ENCODE measurements at places on chromosomes 12 and 14.

GRCh38 chr12:118052324-118053070 lies 8.5 kb downstream of the WSB2 start:
- DNase-seq, result no peak

DNA sequence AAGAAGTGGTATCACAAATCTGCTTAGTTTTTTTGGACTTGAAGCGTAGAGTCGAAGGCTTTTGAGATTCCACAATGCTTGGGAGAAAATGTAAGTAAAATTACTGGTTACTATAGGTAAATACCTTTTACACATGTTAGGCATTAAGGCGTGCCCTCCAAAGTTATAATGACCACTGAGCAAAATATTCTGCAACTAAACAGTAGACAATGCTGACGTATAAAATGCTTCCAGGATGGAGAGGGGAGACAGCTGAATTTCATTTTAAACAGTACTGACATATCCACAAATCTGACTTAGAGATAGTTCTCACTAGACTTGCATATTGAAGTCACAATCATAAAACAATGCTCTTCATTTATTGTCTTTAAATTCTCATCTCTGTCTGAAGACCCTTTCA lies 144.5 kb upstream of the DCN start:
- DNase-seq, result no peak

DNA sequence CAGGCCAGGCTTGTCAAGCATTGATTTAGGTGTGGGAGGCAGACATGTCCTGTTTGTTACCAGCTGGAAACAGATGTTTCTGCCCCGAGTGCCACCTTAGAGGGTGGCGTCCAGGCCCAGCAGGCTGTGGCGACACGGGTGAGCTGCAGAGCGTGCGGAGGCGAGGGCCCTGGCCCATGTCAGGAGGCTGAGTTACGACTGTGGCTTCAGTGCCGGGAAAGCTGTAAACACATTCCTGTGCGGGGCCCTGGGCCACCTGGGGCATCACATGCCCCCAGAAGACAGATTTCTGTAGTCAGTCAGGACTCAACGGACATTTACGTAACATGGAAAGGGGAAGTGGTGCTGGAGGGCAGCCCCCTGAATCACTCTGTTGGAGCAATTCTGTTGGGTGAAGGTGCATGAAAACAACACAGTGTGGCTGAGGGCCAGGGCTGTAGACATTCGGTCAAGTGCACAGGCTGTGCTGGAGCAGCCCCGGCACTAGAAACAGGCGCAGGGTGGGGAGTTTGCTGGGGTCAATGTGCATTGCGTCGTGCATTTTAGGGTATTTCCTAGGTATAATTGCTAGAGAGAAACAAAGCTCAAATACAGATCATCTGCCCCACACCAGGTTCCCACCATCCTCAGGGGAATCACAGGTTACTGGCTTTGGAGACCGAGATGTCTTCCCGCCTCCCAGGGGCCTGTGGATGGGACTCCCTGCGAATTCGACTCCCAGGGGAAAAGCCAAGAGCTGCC lies 291.8 kb downstream of the TMEM121 start:
- DNase-seq, result peak; percentile 9

DNA sequence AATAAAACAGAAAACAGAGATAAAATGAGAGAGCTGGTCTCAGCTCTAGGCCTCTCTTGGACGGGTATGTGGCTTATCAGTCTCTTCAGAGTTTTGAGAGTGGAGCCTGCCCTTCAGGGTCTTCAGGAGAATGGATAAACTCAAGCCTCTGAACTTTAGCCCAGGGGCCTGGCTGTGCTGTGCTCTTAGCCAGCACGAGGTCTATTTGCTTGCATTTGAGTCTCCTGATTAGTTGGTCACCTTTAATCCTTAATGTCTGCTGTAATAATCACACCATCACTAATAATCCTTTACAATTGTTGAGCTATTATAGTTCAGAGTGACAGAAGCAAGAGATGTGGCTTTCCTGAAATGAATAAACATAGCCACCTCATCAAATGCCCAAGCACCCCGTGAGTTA lies 24.3 kb downstream of the KRT80 start:
- DNase-seq, result no peak

DNA sequence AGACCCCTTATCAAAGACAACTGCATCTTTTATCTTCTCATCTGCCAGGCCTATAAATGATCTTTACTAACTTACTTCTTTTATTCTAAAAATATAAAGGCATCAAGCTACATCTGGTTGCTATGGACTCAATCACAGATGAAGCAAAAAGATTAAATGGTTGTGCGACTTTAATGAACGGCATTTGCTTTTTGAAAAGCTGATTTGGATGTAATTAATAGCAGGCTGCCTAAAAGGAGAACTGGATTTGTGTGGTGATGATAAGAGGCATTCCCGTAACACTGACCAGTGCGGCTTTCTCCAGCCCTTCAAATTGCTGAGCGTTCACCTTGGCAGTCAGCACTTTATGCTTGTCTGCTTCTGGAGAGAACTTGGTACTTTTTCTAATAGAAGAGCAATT lies 103.8 kb downstream of the ARMH4 start:
- no peak for DNase-seq

DNA sequence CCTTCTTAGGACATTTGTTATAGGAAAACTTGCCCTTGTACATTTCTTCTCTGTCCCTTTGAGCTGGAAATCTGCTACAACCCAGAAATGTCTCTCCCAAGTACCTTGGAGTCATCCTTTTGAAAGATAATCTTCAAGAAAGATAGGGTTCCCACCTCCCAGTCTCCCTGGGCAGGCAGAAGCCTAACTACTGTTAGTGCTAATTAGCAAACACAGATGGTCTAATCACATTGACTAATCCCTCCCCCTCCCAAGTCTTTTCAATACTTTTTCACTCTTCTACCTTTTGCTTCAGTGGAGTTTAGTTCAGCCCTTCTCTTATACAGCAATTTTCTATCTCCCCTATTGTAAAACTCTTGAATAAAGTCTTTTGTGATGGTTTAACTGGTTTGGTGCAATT lies 129.8 kb upstream of the PPFIA2 start:
- DNase-seq, result no peak

DNA sequence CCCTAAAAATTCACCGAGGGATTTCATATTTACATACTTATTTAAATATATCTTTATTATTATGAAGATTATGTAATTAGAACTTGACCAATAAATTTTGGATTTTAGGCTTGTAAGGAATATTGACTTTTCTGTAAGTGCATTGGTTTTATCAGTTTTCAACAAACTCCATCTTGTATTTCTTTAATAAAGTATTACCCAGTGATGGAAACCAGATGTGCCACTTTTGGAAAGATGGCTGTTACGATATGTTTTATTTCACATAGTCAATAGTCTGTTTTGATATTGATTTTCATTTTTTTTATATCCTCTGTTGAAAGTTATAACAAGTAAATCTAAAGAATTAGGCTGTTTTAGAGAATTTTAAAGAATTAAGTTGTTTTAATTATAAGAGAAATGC lies 1.8 kb downstream of the MON2 start:
- no peak for DNase-seq

DNA sequence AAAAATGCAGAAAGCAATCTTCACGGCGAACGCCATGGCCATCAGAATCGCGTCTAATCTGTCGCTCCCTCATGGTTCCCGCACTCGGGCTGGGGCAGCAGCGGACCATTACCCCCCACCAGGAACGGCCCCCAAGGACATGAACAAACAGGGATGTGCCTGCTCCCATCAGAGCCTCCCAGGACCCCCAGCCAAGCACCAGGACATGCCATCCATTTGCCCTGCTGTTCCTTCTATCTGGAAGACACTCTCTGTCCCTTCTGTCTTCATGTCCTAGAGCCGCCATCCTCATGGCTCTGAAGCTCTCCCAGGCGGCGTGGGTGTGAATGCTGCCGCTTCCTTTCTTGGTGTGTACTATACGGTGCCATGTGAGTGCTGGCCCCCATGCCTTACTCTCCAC lies 371.8 kb downstream of the BCL11B start:
- no peak for DNase-seq

DNA sequence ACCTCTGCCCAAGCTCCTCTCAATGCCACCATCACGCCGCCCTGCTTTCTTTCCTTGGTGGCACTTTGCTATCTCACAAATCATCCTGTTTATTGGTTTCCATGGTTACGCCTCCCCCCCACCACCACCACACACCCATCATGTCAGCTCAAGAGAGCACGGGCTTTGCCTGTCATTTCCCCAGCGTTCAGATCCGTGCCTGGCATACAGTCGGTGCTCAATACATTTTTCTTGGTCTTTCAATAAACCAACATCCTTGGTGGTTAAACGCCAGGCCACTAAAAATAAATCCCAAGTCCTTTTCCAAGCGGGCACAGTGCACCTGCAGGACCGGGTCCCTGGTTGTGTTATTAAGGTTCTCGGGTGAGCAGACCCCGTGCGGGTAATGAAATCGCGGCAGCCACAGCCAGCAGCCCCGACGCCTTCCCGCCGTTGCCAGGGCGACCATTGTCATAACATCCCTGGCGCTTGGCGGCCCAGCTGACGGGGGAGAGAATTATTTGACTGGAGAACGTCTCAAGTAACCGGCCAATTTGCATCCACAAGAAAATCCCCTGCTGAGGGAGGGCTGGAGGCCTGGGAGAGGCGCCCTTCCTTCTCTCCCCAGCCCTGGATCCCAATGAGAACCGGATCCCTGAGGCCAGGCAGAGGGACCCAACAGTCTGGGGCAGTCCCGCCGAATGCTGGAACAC lies 92.9 kb downstream of the KSR2 start:
- DNase-seq, result no peak

GRCh38 chr12:63941879-63942278 lies 97.4 kb downstream of the SRGAP1 start:
- no peak for DNase-seq

GRCh38 chr12:15155271-15155670 lies 65.9 kb downstream of the RERG start:
- no peak for DNase-seq

- no peak for DNase-seq
Observed at GRCh38 chr12:2192231-2192630, 139.4 kb downstream of the CACNA1C start.

- DNase-seq, result no peak
Observed at GRCh38 chr14:71682337-71682736, 249.9 kb upstream of the RGS6 start.

- DNase-seq, result no peak
Observed at GRCh38 chr12:115521771-115522409, 755.6 kb downstream of the MED13L start.

- DNase-seq, result no peak
Observed at GRCh38 chr12:58570411-58570810, 349.9 kb downstream of the LRIG3 start.

- DNase-seq, result no peak
Observed at GRCh38 chr14:92819011-92819597, 25.0 kb downstream of the GOLGA5 start.

- DNase-seq, result no peak
Observed at GRCh38 chr14:92774572-92774971, 19.5 kb upstream of the GOLGA5 start.

GRCh38 chr14:24784981-24785380 lies 151.0 kb upstream of the GZMB start:
- DNase-seq, result no peak

- DNase-seq, result no peak
Observed at GRCh38 chr14:33134975-33135374, 196.3 kb downstream of the NPAS3 start.

- DNase-seq, result no peak
Observed at GRCh38 chr12:23290627-23291330, 658.7 kb downstream of the SOX5 start.

- peak; percentile 10 for DNase-seq
Observed at GRCh38 chr12:99130808-99131553, 485.9 kb downstream of the APAF1 start.

DNA sequence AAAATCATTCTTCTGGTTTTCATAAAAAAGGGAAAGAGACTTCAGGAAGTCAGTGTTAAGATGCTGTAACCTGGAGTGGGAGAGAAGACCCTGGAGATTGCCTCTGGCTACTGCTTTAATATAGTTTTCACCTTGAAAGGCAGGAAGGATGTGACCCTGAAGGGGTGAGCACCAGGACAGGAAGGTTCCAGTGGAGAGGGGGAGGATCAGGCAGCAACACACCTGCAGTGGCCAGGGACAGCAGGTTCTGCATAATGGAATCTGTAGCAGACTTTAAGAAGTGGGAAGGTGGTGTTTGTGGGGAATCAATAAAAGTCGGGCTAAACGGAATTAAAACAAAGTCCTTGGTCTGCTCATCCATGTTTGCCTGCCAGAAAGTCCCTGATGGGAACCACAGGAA lies 6.3 kb upstream of the HEATR5A start:
- DNase-seq, result no peak

- DNase-seq, result no peak
Observed at GRCh38 chr12:91496337-91496736, 313.7 kb upstream of the DCN start.

DNA sequence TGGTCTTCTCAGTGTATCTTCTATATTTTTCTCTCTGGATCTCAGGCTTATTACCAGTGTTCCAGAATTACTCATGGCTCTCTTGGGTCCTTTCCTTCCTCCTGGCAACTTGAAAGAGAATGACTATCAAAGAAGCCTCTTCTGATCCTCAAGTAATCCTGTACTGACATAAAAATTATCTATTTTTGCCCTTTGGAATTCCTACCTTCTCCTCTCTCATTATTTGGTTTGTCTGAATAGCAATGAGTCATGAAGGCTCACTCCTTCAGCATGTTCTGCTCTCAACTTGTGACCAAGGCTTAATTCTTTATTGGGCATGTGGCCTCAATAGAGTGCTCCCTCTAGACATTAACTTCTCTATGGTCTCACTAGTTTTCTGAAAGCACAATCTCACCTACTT lies 553.6 kb upstream of the ATP2B1 start:
- no peak for DNase-seq

DNA sequence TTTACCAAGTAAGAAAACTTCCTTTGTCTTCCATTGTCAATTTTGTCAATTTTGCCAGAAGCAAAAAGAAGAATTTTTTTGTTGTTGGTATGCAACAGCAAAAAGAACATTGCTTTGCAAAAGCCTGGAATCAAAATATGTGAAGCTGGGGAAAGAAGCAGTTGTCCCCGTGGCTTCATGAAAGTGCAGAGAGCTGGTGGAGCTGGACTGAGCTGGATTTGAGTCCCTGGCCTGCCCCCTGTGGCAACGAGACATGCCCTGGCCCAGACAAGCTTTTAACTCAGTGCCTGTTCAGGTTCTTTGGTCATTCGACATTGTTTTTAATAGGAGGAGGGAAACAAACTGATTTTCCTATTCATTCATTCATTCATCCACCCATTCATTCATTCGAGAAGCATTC lies 70.3 kb downstream of the SLC15A4 start:
- DNase-seq, result no peak
